T-helper 2 cell treated with Interferon-gamma antibody and Interleukin-4, amounts not matched to agents 5 μg/mL and 100 μg/mL, for 36 hours (primary cell): ENCODE measurements at places on chromosomes 2 and 18.

GRCh38 chr2:105569606-105570005, 170.8 kb upstream of the FHL2 start:
- DNase-seq: no peak

DNA sequence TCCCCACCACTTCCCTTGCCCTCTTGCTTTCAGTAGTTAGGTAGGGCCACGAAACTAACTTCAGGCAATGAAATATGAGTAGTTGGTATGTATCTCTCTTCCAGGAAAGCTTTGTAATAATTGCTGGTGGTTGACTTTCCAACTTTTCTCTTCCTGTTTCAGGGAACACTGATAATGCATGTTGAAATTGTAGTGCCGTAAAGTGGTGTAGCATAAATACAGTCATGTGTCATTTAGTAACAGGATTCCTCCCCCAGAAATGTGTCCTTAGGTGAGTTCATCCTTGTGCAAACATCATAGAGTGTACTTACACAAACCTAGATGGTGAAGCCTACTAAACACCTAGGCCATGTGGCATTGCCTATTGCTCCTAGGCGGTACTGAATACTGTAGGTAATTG, 429.2 kb downstream of the PID1 start:
- no peak for DNase-seq

DNA sequence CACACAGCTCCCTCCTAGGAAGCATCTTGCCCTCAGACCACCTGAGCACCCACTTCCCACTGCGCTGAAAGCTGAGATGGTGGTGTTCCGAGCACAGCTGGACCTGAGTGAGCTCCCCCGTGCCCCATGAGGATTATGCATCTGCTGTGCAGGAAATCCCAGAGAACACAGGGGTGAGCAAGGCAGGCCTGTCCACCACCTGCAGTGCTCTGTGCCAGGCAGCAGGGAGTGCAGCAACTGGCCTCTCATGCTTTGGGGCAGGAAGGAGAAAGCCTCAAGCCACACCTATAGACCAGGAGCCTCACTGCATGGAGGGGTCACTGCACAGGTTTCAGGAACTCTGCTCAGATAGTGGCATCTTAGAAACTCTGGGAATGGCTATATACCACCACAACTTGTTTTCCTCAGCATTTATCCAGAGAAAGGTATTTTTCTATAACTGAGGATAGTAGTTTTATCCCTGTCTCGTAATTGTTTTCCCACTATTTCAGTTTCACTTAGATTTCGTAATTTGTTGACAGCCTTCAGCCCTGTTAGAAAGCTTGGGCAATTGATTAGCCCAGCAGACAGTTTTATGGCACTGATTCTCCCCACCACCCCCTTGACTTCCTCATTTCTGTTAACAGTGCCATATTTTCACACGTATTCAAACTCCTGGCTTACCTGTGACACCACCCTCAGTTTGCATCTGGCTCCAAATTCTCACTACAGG, 144.3 kb upstream of the DAPL1 start:
- DNase-seq: no peak

GRCh38 chr2:158747281-158747680, 47.8 kb upstream of the DAPL1 start:
- DNase-seq: no peak

GRCh38 chr2:7621018-7621814, 704.0 kb downstream of the RNF144A start:
- DNase-seq: no peak

DNA sequence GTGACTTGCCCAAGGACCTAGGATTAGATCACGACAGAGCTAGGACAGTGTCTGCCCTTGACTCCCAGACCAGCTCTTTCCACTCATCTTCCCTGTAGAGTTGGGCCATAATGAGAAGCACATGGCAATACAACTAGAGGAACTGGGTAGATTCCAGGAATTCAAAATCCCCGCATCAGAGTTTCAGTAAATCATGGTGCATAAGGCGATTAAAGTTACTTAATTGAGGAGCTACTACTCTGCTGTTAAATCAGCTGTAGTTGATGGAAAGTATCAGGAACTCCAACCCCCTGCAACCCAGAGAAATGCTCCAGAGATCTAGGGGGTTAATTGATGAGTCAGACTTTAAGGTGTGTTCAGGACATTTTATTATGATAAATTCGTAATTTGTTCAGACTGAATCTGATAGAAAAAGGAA, 5.7 kb downstream of the ANTXR1 start:
- no peak for DNase-seq

DNA sequence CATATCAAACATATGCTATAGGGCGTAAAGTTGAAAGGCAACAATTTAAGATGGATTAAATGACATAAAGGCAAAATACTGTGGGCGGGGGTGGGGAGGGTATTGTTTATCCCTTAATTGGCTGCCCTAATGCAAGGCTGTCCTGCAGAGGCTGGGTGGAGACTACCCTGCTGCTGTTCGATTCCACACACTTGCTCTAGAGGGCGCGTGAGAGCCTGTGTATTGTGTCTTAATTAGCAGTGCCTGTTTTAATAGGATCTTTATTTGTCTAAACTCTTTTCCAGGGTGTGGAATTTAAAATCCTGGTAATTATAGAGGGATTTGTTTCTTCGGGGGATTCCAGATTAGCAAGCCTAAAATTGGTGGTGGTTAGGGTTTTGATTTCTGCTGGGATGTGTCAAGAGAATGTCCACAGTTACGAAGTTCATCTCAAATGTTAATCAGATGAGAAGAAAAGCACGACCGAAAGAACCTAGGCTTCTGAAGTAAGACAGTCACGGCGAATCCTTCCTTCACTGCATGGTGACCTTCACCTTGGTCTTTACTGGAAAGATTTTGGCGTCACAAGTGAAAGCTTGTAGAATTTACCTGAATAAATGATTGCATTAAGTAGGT, 103.5 kb upstream of the MAP3K20 start:
- DNase-seq: peak; percentile 20

GRCh38 chr2:145919477-145919876, 1399.6 kb upstream of the ZEB2 start:
- no peak for DNase-seq

- DNase-seq: no peak
Measured at GRCh38 chr18:32302806-32303205, 113.0 kb downstream of the MEP1B start.

GRCh38 chr2:36404318-36404717, 48.7 kb downstream of the CRIM1 start:
- no peak for DNase-seq

DNA sequence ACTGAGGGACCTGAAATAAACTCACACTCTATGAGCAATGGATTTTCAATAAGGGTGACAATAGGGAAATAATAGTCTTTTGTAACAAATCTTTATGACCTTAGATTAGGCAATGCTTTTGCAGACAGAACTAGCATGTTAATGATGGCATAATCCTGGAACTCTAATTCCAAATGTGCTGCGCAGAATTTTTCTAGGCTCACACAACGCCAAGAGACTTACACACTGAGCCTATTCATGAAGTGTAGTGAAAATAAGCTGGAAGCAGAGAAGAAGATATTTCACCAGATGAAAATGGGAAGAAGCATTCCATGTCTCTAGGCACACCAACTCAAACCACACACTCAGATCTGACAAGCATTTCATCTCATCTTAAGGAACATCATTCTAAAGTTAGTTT, 178.5 kb downstream of the L3MBTL4 start:
- no peak for DNase-seq

GRCh38 chr2:181474222-181474881, 17.2 kb downstream of the ITGA4 start:
- no peak for DNase-seq

DNA sequence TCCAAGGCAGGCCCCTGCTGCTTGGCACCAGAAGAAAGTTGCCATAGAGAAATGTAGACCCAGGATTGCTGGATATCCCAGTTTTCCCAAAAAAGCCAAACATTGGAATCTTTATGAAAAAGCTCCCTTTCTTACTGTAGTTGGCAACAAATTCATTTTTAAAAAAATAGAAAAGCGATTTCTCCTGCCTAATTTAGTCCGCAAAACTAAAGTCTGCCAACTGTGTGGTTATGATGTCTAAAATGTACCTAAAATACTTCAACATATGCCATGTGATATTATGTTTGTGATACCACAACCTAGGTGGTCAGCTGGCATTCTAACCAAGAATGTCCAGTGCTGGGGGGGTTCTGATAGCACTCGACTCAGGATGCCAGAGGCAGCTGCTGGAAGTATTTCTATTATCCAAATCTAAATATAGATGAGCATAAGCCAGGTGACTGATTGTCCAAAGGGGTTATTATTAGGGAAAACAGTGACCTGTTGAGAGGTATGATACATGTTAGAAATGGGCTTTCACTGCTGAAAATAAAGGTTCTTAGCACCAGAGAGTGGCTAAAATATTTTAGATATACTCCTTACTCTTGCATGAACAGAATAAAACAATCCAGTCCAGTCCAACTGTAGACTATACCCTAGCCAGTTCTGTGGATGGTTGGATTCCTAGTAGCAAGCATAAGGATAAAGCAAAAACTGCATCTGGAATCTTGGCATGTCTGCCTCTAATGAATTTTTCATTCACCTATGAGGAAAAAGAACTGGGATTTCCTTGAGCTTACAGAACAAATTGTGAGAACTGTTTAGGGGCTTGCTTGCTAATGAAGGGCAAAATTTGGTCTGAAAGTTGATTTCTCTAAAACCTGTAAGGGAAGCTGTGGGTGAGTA, 101.7 kb downstream of the STK39 start:
- no peak for DNase-seq

- no peak for DNase-seq
Measured at GRCh38 chr2:174656676-174657176, 59.1 kb upstream of the WIPF1 start.

DNA sequence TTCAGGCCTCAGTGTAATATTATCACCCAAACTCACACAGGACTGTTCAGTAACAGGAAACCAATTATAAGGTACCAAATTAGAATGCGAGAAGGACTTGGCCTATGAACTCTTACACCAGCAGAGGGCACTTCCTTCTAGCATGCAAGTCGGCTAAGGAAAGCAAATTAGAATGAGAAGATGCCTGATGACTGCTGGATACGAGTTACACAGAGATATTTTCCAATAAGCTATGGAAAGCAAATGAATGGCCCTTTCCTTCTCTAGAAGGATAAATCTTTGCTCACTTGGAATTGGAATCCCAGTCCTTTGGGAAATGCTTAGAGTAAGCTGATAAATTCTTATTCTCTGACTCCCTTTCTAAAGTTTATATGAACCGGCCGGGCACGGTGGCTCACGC, 109.8 kb downstream of the AP1S3 start:
- peak; percentile 24 for DNase-seq

DNA sequence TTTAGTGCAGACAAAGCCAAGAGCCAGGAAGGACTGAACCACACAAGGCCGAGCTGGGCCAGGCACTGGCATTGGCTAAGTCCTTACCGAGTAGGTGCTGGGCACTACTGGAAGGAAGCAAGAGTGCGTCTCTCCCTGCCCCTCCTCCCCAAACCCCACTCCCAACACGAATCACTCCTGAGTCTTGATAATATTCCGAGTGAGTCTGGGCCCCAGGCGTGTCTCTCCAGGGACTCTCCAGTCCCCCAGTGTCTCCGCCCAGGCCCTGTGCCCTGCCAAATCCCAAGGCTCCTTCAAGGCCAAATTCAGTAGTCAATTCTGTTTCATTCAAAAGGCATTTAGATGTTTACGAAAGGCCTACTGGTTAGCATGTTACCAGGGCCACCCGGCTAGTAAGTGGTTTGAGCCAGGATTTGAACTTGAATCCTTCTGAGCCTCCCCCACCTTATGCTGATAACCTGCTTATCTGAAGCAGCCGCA, 82.8 kb downstream of the GLI2 start:
- no peak for DNase-seq

- DNase-seq: no peak
Measured at GRCh38 chr18:37012452-37012851, 183.5 kb downstream of the KIAA1328 start.

GRCh38 chr2:109422758-109423500, 190.8 kb downstream of the SEPTIN10 start:
- no peak for DNase-seq

DNA sequence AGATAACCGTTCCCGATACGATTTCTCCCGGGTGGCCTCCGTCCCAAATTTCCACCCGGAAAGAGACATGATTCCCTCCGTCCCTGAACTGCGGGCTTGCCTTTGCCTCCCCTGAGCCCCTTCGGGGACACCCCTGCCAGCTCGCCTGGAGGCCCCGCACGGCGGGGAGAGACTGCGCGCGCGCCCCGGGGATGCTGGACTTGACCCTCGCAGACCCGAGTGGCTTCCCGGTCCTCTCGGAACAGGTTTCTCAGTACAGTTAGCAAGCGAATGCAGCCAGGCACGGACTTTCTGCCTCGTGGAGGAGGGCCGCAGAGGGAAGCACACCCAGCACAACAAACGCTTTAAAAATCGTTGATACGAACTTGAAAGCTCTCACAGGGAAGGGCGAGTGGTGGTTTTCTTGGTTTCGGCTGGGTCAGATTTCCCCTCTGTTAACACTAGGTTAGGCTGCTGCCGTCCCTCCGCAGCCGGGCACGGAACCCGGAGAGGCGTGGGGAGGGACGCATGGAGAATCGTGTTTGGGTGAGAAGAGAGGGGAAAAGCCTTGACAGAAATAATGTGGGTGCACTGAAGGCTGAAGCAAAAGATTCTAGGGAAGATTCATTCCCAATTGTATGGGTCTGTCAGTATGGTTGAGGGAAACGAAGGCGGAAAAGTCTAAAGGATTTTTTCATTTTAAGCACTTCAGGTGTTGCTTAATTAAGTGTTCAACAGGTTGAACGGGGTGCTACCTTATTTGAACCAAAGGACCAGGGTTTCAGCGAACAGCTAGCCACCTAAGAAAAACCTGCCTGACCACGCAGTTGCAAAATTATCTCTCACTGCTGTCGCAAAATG, 916 bp downstream of the TNFRSF11A start:
- no peak for DNase-seq

GRCh38 chr18:59323931-59324622, 5.6 kb upstream of the CPLX4 start:
- DNase-seq: no peak

GRCh38 chr2:46720592-46721185, 194.9 kb downstream of the MCFD2 start:
- no peak for DNase-seq

DNA sequence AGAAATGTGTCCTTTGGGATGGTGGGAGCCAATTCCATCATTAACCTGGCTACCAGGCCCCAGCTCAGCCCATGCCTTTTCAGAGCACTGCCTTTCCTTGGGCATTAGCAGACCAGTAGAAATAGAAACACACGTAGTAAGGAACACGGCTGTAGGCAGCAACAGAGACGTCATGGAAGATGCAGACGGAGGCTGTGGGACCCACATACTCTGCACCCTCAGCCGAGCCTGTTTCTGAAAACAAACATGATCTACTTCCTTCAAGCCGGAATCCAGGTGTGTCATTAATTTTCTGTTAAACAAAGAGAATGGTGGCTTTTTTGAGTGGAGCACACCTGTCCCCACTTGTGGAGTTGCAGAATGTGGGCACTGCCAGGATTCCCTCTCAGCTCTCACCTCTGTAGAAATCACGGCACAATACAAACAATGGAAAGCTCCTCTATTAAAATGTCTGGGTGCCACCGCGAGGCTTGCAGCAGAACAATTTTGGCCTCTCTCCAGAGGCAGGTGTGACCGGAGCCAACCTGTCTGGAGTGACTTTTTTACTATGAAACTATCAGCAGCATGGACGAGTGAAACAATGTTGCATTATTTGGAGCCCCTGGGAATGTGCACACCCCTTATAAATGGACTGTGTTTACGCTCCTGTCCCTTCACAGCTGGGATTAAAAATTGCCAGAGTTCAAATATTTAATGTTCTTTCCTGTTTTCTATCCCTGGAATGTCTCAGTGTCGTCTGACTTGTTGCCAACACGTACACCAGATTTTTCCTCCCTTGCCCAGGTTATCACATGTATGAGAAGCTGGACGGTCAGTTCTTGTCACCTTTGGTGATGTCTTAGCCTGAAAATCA, 31.7 kb downstream of the SPP2 start:
- DNase-seq: no peak
